ENCODE measurements at places on chromosomes 2 and 18.

DNA sequence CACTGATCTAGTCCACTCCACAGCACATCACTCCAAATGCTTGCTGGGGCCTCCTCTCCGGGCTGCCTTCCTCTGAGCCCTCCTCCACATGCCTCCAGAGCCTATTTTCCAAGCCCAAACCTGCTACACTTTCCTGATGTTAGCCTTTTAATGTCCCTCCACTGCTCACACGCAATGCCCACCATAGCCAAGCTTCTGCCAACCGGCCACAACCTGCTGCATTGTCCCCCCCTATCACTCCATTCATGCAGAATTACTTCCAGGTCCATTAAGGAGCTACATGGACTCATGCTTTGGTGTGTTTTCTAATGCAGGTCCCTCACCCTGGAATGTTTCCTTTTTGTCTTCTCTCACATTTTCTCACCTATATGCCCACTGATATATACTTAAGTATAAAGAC, 129.3 kb downstream of the MARCHF4 start:
- no peak for DNase-seq

GRCh38 chr2:203891474-203891873, 23.9 kb downstream of the CTLA4 start:
- DNase-seq, result no peak

DNA sequence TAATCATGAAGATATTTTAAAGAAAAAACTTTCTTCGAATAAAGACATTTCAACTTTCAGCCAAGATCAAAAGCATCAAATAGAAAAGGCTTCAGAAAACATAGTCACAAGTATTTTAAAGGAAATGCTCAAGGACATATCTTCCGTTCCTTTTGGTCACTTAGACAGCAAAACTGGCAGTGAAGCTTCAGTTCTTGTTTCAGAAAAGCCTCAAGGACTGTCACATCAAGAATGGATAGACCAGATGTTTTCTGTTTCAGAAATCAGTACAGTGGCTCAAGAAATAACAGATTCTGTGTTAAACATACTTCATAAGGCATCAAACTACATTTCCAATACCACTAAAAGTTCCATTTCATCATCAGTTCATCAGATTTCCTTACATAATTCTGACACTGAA, 51.8 kb downstream of the FSIP2 start:
- no peak for DNase-seq

DNA sequence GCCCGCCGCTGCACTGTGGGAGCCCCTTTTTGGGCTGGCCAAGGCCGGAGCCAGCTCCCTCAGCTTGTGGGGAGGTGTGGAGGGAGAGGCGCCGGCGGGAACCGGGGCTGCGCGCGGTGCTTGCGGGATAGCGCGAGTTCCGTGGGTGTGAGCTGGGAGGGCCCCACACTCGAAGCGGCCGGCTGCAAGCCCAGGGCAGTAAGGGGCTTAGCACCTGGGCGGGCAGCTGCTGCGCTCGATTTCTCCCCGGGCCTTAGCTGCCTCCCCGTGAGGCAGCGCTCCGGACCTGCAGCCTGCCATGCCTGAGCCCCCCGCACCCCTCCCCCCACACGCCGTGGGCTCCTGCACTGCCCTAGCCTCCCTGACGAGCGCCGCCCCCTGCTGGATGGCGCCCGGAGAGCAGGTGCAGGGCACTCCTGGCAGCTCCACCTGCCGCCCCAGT, 124.4 kb downstream of the CCDC178 start:
- no peak for DNase-seq

- DNase-seq, result no peak
Measured at GRCh38 chr2:50564766-50565165, 467.2 kb downstream of the NRXN1 start.

- DNase-seq, result no peak
Measured at GRCh38 chr2:207711750-207712530, 500 bp downstream of the CCNYL1 start.

GRCh38 chr18:49656073-49656692, 94.3 kb downstream of the LIPG start:
- no peak for DNase-seq

- DNase-seq, result no peak
Measured at GRCh38 chr18:58264840-58265239, 220.8 kb downstream of the NEDD4L start.

GRCh38 chr2:110802208-110802932, 70.0 kb downstream of the ACOXL start:
- no peak for DNase-seq

- DNase-seq, result no peak
Measured at GRCh38 chr2:233845301-233846060, 8.9 kb downstream of the HJURP start.

DNA sequence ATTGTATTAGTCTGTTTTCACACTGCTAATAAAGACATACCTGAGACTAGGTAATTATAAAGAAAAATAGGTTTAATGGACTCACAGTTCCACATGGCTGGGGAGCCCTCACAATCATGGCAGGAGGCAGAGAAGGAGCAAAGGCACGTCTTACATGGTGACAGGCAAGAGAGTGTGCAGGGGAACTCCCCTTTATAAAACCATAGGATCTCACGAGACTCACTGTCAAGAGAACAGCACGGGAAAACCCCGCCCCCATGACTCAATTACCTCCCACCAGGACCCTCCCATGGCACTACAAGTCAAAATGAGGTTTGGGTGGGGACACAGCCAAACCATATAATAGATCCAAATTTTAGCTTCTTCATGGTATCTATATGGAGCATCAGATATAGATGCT, 69.6 kb upstream of the TMEM87B start:
- DNase-seq, result no peak

GRCh38 chr2:37676274-37676673, 4.8 kb upstream of the CDC42EP3 start:
- DNase-seq, result no peak

DNA sequence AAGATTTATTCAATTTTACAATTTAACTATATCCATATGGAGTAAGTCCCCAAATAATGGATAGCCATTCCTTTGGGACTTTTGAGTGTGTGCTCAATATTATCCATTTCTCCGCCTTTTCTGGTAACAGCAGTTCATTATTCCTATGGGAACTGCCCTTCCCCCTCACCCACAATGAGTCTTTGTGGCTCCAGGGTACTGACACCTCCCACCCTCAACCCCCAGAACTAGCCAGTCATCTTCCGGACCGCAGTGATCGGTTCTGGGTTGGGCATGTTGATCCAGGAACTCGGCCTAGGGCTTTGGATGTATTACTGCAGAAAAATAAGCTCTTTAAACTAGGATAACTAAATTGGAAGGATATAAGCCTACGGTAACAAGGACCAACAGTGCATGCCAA, 45.4 kb upstream of the CCDC150 start:
- DNase-seq, result no peak

GRCh38 chr2:62147610-62148301, 48.2 kb upstream of the B3GNT2 start:
- DNase-seq, result no peak

GRCh38 chr18:23276451-23276850, 141.2 kb downstream of the CABLES1 start:
- no peak for DNase-seq

- no peak for DNase-seq
Measured at GRCh38 chr2:214550786-214551185, 139.9 kb downstream of the VWC2L start.

DNA sequence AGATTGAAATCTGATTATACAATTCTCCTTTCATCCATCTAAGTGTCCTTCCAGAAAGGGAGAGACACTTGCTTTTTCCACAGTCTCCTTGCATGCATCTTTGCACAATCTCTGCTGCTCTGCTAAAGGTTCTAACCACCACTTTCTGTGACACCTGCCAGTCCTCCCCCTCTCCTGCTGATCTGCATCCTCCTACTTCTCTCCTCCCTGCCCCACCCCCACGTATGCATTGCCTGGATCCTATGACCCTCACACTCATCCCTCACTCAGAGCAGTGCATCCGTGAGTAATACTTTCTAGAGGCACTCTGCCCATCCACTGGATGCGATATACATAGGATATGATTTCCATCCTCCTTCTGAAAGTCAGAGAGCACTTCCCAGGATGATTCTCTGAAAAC, 27.7 kb upstream of the TRAPPC8 start:
- DNase-seq, result no peak

Measured in NCI-H1436 treated with DMSO at 0.1 percent for 48 hours (cell line).